ENCODE measurements at places on chromosomes 1 and 21.
A peak's percentile ranks its signal among the peaks of the same experiment; 100 is the strongest.

DNA sequence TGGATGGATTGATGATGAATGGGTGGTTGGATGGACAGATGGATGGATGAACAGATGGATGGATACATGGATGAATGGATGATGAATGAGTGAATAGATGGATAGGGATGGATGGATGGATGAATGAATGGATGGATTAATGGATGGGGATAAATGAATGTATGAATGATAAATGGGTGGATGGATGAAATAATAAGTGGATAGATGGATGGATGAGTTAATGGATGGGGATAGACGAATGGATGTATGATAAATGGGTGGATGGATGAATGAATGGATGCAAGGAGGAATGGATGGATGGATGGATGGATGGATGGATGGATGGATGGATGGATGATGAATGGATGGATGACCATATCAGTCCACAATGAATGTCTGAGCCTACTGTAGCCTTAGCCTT lies 381.9 kb downstream of the SETD4 start:
- DNase-seq: no peak

- DNase-seq: no peak
These were observed 7.2 kb downstream of the GORAB start for GRCh38 chr1:170539154-170539553.

DNA sequence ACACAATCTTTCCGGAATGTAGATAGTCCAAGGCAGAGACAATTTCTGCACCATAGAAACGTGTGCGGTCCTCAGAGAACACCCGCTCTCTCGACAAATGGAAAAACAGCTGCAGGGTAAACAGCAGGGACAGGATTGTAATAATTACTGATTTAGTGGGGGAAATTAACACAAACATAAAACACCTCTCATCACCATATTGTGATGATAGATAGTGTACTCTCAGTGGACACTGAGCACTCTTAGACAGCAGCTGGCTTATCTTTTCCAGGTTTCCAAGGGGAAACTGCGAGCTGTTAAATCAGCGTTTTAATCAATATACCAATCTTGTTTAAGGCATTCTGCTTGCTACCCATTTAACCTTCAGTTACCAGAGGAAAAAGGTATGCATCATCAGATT lies 277.1 kb downstream of the AKT3 start:
- no peak for DNase-seq

- no peak for DNase-seq
These were observed 3.0 kb downstream of the HLX start for GRCh38 chr1:220882061-220882891.

DNA sequence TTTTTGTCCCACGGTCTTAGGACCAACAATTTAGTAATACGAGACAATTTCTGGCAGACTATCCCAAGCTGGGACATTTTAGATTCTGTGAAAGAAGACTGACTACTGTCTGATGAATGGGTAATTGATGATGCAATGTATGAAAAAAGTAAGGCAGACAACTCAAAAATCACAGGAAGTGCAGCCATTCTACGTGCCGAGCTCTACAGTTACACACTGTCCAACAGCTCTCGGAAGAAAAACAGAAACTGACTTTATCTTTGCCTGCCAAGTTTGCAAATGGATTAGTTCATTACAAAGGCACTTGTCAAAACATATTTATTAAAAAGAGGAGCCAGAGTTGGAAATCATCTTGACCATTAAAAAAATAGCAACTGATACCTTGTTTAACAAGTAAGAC lies 31.3 kb downstream of the ZBTB8B start:
- no peak for DNase-seq

DNA sequence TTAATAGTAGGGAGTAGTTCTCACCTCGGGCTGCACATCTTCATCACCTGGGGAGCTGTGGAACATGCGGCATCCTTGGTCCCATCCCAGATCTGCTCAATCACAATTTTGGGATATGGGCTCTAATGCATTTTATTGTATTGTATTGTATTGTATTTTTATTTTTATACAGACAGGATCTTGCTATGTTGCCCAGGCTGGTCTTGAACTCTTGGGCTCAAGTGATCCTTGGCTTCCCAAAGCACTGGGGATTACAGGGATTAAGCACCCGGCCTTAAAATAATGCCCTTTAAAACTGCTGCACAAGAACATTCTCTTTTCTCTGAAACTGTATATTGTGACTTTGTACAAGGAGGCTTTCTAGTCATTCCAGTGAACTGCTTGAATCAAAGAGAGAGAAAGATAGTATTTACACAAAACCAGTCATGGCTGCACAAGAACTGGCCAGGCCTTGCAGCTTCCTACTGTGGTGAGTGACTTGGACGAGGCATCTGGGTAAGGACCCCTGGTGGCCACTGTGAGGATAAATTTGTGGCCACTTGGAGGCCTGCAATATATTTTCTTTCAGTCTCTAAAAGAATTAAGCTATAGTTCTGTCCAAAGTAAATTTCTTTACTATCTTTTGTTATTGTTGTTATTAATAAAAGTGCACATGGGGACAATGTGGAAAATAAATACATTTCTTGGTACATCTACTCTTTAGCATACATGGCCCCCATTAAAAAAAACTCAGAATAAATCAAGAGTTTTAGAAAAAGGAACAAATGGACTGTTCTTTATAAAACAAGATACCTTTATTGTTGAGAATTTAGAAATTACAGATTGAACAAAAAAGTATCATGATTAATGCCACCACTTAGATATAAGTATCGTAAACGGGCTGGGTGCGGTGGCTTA lies 48.0 kb downstream of the TBCE start:
- DNase-seq: peak; percentile 16

DNA sequence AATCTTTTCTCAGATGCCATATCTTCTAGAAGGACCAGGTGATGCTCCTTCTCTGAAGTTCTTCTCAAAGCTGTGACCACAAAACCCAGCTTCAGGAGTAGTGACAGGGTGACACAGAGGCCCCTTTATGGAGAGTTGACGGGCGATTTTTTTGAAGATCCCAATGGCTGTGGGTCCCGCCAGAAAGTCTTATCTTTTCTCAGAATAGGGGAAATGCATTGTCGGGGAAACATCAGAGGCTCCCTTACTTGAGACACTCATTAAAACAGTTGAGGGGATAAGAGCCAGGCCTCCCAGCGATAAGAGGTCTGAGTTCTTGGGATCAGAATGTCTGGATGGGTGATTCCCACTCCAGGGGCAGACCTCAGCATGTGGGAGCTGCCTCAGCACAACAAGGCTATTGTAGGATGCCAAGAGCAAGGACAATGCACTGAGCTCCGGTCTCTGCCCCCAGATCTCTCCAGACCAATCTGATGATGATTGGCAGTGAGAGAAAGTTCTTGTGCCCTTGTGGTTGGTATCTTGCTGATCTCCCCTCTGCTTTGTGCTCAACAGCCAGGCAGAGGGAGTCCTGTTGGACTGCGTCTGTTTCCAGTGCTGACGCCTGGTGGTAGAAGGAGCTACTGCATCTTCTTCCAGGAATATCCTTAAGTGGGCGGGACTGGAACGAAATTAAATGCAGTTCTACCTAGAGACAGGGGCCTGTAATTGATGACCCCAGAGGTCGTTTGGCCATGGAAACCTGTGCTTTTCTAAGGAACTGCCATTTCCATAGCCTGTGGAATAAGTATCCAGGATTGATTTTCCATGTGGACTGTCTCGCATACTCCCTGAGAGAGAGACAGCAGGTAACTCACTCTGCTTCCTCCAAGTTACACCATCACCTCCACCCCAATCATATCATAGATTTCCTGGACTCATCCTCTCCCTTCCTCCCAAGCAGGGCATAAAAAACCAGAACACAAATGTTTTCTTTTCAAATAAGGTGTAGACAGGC lies 6.8 kb upstream of the ACKR1 start:
- peak; percentile 7 for DNase-seq

- DNase-seq: no peak
These were observed 73.7 kb downstream of the KCNN3 start for GRCh38 chr1:154796303-154796892.

All from stimulated activated CD8-positive, alpha-beta memory T cell treated with anti-CD3 and anti-CD28 coated beads, Interleukin-4, amount 100 ng/mL, for 4 hours (primary cell).